ENCODE measurements at places on chromosomes 3 and 15.

DNA sequence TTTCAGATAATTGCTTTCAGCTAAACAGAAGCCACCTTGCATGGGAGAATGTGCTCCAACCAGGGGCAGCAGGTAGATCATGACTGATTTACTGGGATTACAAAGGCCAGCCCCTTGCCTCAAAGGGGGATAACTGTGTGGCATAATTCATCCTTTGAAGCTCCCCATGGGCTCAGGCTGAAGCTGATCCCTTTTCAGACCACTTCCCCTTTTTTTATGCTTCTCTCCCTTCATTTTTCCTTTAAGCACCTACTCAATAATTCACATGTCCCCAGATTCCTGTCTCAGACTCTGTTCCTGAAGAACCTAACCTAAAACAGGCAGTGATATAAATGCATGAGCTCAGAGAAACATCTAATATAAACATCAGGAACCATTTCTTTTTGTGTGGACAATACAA, 8.2 kb upstream of the MYRIP start:
- no peak for DNase-seq

- no peak for DNase-seq
Observed at GRCh38 chr15:78923015-78923414, 21.8 kb downstream of the CTSH start.

DNA sequence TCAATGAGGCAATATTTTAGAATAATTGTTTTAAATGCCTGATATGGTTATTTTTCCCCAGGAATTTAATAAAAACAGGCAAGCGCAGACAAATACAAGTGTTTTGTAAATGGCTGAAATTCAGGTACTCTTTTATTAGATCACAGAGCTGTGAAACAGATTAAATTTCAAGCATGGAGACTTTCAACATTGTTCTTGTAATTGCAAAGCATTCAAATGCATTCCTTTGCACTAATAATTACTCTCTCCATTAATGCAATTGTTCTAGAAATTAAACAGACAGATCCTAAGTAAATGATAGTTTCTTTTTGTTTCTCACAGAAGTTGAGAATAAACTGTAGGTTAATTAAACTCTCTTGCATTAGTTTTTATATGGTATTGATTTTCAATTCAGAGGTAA, 42.4 kb upstream of the TGFBR2 start:
- DNase-seq, result no peak

GRCh38 chr15:25061808-25062550, 107.2 kb downstream of the SNRPN start:
- DNase-seq, result peak; percentile 4

GRCh38 chr15:80739919-80740318, 39.3 kb upstream of the CEMIP start:
- no peak for DNase-seq

GRCh38 chr3:129033633-129034321, 26.8 kb upstream of the GP9 start:
- DNase-seq, result no peak

- no peak for DNase-seq
Observed at GRCh38 chr3:38141173-38141951, 2.9 kb downstream of the MYD88 start.

- no peak for DNase-seq
Observed at GRCh38 chr3:7567160-7567559, 706.2 kb downstream of the GRM7 start.

DNA sequence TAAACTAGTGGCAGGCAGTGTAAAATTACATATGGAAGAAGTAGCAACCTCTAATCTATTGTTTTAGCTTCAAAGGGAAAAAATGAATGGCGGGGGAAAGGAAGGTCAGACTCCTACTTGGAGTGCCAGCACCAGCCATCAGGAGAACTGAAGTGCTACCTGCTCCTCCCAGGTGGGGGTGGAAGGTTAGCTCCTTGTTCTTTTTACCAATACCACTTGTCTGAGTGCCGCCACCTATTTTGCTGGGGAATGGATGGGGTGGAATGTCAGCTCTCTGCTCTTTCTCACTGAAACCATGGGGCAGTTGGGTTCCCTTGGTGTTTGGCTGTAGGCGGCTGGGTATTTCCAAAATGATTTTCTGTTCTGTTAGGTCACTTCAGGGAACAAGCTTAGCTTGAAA, 428.7 kb upstream of the EPHA3 start:
- DNase-seq, result no peak

GRCh38 chr3:13073326-13074005, at the start of gene IQSEC1:
IQSEC1 (minus strand) TSS chr3:13073429; CDS start chr3:13073014, 415 bp downstream.
- DNase-seq, result peak; percentile 79

GRCh38 chr3:50164984-50165909, 10.1 kb downstream of the SEMA3F start:
- no peak for DNase-seq

DNA sequence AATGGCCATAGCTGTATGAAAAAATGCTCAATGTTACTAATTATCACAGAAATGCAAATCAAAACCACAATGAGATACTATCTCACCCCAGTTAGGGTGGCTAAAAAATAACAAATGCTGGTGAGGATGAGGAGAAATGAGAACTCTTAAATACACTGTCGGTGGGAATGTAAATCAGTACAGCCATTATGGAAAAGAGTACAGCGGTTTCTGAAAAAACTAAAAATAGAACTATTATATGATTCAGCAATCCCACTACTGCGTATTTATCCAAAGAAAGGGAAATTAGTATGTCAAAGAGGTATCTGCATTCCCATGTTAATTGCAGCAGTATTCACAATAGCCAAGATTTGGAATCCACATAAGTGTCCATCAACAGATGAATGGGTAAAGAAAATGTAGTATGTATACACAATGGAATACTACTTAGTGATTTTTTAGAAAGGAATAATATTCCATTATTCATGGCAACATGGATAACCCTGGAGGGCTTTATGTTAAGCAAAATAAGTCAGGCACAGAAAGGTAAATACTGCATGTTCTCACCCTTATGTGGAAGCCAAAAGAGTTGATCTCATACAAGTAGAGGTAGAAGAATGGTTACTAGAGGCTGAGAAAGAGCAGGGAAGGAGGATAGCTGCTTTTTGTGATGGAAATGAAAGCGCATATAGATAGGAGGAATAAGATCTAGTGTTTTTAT, 35.0 kb downstream of the SERP1 start:
- no peak for DNase-seq

GRCh38 chr15:33639051-33639450, 328.3 kb downstream of the RYR3 start:
- DNase-seq, result no peak

- DNase-seq, result no peak
Observed at GRCh38 chr15:39118510-39118909, 462.4 kb upstream of the THBS1 start.

DNA sequence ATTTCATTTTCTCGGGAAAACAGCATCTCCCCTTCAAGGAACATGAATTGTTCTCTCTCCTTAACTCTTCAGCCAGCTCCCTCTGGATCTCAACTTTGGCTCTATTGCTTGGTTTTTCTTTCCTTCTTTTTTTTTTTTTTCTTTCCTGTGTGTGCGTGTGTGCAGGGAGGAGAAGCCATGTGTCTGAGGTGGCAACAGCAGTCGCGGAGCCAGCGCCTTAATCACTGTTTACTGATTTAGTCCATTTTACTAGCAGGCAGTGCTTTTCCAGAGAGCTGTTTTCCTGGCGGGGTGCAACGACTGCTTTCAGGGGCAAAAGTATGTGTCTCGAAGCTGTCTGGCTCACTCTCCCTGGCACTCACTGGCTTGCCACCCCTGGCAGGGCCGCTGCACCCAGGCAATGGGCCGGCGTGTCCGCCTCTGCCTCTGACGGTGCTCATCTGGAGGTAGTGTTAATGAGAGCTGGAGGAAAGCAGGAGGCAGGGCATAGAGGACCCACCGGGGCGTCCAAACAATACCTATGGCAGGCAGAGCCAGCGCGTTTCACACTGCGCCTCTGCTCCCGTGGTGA, 835.4 kb upstream of the NR2F2 start:
- DNase-seq, result no peak

DNA sequence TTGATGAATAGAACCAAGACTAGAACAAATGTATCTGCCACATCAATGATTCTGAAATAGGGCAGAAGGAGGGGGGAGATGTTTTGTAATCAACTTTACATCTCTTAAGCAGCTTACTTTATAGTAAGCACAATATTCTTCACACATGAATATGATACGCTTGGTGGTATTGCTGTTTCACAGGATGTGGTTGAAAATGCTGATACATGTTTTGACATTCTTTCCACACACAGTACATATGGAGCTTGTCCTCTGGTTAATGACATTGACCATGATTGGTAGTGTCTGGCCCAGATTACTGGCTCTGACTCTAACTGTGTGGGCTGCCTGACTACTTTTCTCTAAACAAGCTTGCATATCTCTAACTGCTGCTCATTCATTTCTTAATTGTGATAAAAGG, 168.9 kb downstream of the KLHL25 start:
- no peak for DNase-seq

DNA sequence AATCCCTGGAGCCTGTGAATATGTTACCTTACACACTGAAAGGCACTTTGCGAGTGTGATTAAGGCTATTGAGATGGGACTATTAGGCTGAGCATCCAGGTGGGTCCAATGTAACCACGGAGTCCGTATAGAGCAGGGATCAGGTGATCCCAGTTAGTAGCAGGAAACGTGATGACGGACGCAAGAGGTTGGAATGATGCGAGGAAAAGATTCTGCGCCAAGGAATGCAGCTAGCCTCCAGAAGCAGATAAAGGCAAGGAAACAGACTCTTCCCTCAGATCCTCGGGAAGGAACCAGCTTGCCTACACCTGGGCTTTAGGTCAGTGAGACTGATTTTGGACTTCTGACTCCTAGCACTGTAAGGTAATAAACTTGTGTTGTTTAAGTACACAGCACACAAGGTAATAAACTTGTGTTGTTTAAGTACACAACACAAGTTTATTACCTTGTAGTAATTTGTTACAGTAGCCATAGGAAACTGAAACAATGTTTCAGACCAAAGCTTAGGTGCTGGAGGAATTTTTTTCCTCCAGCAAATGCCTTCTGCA, 125.0 kb downstream of the CHST2 start:
- DNase-seq, result no peak

- DNase-seq, result no peak
Observed at GRCh38 chr3:105559856-105560255, 193.1 kb downstream of the ALCAM start.

- no peak for DNase-seq
Observed at GRCh38 chr3:109430911-109431563, 93.7 kb upstream of the DPPA4 start.

DNA sequence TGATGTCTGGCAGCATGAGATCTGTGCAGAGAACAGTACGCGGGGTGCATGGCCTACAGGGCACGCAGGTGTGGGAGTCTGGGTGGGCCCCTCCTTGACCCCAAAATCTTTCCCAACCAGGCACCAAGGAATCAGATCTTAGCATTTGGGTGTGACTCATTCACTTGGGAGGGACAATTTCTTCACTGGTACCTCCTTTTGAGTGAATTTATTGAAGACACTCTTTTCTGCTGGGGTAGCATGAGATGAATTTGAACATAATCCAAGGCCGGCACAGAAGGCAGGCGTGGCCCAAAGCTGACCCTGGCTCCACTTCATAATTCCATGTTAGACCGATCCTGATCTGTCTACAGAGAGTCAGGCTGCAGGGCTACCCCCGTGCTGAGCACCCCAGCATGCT, 30.6 kb upstream of the CDV3 start:
- DNase-seq, result no peak

- no peak for DNase-seq
Observed at GRCh38 chr15:34942363-34942762, 27.2 kb downstream of the AQR start.

DNA sequence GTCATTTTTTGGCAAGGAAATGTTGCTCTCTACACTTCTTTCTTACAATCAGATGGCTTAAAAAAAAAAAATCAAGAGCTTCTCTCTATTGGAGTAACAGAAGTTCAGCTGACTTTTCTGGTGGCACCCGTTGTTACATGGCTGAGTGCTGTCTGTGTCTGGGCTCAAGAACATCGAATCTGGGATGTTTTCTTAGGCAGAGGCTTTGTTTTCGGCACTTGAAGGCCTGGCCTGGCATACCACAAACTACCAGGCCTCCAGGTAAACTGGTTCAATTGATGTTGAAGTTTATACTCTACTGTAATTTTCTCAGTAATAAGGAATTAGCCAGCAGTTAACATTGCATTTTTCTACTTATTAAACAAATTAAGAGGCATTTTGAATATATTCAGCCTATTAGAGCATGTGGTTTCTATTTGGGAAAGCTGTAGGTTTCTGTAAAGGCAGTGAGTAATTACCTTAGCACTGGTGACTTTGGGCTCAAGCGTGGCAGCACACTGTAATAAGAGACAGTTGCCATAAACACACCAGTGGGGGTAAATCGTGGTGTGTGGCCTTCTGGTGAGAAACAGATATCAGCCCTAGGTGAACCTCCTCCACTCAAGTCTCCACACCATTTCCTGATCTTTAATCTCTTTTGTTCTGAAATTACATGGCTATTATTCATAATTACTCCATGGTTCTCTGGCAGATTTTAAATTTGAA, 544.7 kb downstream of the MECOM start:
- DNase-seq, result no peak

DNA sequence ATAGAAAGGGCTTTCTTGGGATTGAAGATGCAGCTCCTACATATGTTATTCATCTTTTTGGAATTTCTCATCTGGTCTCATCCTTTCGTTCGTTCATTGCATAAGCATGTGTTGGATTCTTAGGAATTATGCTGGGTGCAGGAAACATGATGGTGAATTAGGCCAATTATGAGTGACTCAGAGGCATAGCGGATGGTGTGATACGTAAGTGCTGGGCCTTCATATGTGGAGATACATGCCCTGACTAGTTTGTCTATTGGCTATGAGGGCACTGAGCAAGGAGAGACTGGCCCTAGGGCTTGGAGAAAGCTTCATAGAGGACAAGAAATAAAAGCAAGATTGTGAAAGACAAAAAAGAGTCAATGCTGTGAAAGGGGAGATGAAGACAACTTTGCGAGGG, 235.1 kb downstream of the MYRIP start:
- DNase-seq, result no peak

DNA sequence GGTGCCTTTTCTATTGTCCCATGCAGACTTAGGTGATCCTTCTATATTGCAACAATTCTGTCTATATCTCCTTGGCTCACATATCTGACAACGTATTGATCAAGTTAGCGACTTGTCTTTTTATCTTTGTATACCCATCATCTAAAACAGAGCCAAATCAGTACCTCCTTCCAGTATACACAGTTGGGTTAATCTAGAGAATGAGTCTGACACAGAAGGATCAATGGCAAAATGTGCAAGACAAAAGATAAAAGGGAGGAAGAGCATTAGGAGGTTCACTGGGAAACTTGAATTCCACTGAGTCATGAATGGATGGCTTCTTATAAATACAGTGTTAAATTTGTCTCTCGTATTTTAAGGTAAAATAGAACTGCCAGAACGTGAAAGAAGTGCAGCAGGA, 6.0 kb downstream of the AADAC start:
- no peak for DNase-seq

- no peak for DNase-seq
Observed at GRCh38 chr15:95644100-95644875, 686.2 kb upstream of the NR2F2 start.

DNA sequence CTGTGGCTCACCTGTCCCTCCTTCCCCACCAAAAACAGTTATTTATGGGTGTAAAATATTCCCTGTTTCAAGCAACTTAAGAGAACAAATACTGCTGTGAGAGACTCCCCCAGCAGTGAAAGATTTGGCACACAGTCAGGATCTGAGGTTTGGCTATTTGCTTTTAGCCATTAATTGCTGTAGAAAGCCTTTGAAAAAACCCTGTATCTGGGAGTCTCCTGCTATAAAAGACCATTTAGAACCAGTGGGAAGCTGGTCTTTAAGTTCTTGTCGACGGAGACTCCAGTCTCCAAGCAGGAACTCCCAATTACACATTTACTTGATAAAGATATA, 55.1 kb upstream of the PCSK6 start:
- no peak for DNase-seq
